ENCODE measurements at places on chromosomes 7 and 10. TPM values are rescaled to one million over a fixed set of nuclear protein-coding genes. Genes with fewer than 3 reads are reported as not detected.
A peak's percentile ranks its signal among the peaks of the same experiment; 100 is the strongest.

Gene NUTM2B
- total RNA-seq: 1.4 TPM

GRCh38 chr7:98133181-98133580 is 26.5 kb downstream of the LMTK2 start:
- no peaks in the 10 kb centered on the region for H3K27me3 ChIP-seq
- H3K27ac ChIP-seq: no peak overlapping the region
- DNase-seq: no peak
- H3K4me3 ChIP-seq: no peak overlapping the region
- peaks cover 12% of the 10 kb centered on the region for H3K36me3 ChIP-seq

DNA sequence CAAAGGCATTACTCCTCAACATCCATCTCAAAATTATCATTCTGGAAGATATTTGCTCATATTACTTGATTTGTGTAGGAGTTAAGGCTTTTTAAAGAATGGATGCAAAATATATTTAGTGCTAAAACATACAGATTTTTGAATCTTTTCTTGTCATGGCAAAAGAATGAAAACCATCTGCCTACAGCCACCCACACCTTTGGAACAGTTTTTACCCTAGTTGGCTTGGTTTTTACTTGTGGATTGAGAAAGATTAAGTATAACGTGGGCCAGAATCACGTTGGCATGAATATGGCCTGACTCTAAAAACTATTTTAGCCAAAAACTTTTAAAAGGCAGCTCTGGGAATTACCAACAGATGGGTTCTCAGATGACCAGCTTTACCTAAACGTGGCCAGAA is 128.2 kb downstream of the SPAG6 start:
- no peak overlapping the region for H3K27ac ChIP-seq
- DNase-seq: no peak
- no peaks in the 10 kb centered on the region for H3K36me3 ChIP-seq
- no peaks in the 10 kb centered on the region for H3K27me3 ChIP-seq
- H3K4me3 ChIP-seq: no peak overlapping the region

DNA sequence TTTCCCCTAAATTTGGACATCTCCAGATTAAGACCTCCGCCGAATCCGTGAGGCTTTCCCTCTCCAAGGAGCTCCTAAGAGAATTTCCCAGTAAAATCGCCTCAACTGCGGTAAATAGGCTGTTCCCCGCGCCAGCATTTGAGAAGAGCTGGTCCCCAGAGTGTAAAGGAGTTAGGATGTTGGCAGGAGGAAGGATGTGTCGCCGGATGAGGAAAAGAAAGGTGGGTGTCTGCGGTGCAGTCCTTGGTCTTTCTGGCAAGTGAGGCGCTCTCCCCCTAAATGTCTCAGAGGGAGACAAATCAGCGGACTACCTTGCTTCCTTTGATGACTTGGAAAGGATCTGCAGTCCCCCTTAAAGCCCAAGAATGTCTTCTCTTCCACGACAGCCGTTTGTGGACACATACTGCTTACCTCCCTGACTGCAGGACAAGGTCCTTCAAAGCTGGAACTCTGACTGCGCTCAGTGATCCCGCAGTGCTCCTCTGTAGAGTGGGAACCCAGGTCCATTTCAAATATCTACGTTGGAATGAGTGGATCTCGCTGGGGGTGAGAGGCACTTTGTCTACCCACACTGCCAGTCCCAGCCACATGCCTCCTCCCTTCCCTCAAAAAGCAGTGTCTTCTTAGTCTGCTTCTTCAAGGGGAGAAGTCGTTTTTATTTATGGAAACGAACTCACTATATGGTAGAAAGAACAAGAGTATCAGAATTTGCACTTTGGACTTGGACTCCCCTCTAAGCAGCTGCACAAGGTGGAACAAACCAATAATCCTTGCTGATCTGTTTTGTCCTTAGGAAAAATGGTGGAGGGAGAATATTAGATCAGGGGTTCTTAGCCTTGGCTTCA is 1.1 kb upstream of the DLG5 start:
- no peaks in the 10 kb centered on the region for H3K27me3 ChIP-seq
- peak overlapping the region; percentile 38 for H3K4me3 ChIP-seq
- no peak for DNase-seq
- no peaks in the 10 kb centered on the region for H3K36me3 ChIP-seq

DNA sequence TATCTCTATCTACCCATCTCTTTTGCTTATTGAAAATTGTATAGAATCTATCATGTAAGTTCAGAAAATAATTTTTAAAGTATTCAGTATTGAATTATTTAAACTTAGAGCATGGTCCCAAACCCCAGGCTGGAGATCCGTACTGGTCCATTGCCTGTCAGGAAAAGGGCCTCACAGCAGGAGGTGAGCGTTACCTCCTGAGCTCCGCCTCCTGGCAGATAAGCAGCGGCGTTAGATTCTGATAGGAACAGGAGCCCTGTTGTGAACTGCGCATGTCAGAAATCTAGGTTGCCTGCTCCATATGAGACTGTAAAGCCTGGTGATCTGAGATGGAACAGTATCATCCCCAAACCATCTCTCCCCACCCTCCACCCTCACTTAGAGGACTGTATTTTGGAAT is 266.0 kb upstream of the CNTNAP2 start:
- H3K27me3 ChIP-seq: no peaks in the 10 kb centered on the region
- H3K27ac ChIP-seq: no peak overlapping the region
- H3K4me1 ChIP-seq: no peaks in the 10 kb centered on the region
- H3K36me3 ChIP-seq: no peaks in the 10 kb centered on the region

Measured in tibial nerve (tissue), 4 donors.